ENCODE measurements at places on chromosomes 5 and 9.

- DNase-seq: no peak
Measured at GRCh38 chr9:137313956-137314560, 12.0 kb upstream of the NRARP start.

- DNase-seq: no peak
Measured at GRCh38 chr5:132291026-132291425, 3.2 kb upstream of the SLC22A4 start.

- no peak for DNase-seq
Measured at GRCh38 chr9:93949694-93950449, 5.3 kb downstream of the BARX1 start.

GRCh38 chr9:16619914-16620520 is 250.5 kb downstream of the BNC2 start:
- DNase-seq: no peak

DNA sequence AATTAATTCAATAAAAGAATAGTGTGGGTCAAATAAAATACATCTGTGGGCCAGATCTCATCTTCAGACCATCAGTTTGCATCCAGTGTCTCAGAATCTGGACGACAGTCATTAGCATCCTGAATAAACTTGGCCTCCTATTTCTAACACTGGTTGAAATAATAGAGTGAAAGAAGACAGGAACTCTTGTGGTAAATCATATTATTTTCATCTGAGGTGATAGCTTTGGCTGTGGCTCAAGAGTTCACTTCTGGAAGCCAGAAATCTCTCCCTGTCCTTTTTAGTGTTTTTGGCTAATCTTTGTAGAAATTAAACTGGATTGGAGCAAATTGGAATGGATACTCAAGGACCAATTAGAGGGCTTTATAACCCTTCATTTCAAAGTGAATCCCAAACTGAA is 63.4 kb upstream of the HMHB1 start:
- DNase-seq: no peak

DNA sequence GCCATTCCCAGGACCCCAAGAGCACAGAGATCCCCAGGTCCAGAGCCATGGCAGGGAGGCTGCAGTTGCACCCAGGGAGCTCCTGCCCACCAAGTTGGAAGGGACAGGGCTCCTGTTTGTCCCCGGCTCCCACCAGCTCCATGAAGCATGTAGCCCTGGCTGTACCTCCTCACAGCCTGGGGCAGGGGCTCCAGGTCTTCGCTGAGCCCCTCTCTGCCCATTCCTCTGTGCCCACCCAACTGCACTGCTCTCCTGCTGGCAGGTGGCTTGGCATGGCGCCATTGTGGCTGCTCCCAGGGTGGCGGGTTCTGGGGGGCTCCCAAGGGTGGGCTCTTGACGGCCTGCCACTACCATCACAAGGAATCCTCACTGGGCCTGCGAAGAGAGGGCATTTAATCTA is 197.5 kb upstream of the DAB2 start:
- no peak for DNase-seq

GRCh38 chr5:54450542-54450941 is 5.0 kb upstream of the HSPB3 start:
- no peak for DNase-seq

GRCh38 chr5:105954341-105954740 is 1716.4 kb downstream of the EFNA5 start:
- DNase-seq: no peak

- no peak for DNase-seq
Measured at GRCh38 chr9:98485706-98486105, 223.0 kb downstream of the GABBR2 start.

GRCh38 chr9:103789686-103790085 is 304.4 kb upstream of the SMC2 start:
- no peak for DNase-seq

DNA sequence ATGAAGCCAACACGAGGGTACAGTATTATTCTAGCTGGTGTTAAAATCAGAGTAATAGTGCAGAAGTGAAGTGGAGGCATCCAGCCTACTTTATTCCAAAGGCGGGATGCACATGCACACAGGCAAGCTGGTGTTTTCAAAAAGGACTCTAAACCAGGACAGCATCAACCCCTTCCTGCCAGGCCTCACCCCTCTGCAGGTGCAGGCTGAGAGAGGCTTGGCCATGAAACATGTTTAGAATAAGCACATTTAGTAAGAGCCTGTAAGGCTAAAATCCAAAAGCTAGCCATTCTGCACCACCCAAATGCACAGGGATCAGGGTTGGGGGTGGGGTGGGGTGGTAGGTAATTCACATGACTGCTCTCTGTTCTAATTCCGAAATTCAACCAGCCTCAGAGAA is 71.2 kb downstream of the SHC3 start:
- DNase-seq: no peak

DNA sequence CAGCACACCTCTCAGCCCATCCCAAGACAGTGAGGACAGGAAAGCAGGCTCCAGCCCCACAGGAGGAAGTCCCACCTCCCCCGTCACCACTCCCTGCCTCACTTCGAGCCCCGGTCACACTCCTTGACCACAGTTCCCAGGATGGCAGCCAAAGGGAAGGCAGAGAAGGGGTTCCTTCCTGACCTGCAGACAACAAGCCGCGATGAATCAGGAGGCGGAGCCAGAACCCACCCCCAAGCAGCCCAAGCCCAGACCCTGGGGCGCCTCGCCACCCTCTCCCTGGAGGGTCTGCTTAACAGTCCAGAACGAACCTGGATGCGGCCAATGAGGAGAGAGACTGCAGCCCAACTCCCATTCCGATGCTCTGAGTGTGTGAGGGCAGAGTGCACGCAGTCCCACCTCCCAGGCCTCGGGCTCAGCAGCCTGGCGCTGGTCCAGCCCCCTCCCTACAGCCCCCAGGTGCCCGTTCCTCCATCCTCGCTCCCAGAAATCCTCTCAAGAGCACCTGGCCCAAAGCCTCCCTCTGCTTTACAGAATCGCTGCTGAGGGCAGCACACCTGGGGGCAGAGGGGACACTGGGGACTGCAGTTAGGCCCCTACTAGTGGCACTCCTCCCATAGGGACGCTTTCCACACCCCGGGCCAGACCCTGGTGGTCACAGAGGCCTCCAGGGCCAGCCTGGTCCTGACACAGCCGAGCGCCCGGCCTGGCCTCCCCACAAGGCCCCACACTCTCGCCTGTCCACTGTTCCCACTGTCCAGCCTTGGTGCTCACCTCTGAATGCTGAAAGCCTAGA is 69.6 kb upstream of the LRRTM2 start:
- no peak for DNase-seq

DNA sequence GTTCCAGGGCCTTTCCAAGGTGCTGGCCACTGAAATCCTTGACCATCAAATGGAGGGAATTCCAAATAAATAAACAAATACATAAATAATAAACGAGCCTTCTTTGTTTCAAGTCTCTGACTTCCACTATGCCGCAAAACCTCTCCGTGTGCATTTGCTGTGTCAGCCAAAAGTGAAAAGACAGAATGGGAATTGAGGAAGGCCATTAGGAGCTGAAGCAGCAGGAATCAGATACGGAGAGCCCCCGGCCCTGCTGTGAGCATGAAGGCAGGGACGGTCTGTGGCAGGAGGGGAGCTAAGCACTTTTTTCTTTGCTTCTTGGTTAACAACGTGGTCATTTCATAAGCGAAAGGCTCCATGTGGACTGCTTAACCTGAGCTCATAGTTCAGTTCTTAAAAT is 26.1 kb downstream of the PLPPR1 start:
- no peak for DNase-seq

DNA sequence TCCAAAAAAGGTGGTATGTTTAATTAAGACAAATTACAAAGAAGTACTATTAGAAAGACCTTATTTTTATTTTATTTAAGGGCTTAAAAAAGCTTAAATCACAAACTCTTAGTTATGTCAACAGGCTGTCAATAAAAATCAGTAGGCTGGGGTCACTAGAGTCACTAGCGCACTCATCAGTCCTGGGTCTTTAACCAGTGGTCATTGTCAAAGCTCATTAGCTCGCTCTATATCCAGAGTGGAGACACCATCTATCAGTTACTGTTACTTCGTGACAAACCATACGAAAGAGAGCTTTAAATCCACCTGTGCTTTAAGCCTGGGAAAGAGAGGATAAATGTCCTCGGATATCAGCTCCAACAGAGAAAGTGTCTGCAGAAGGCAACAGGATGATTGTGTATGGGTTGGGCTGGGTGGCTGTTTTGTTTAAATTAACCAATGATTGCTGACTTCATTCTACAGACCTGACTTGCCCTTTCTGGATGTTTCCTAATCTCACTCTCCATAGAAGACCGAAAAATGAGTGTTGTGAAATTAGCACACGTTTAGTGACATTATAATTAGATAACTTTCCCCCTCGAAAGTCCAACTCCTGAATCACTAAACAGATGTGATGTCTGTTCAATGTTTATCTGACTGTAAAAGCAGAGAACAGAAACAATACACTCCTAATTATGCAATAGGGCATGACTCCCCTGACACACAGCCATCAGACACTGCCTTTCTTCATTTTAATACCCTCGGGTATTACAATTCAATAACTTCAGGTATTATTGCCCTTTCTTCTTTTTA is 123.6 kb upstream of the TNPO1 start:
- DNase-seq: no peak

DNA sequence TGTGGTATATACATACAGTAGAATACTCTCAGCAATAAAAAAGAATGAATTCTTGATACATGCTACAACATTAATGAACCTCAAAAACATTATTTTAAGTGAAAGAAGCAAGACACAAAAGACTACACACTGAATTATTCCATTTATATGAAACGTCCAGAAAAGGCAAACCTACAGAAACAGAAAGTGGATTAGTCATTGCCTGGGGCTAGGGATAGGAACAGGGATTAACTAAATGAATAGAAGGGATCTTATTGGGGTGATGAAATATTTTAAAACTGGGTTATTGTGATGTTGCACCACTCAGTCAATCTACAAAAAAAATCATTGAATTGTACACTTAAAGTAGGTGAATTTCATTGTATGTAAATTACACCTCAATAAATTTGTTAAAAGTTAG is 326.7 kb downstream of the PIK3R1 start:
- no peak for DNase-seq

GRCh38 chr5:67066815-67067214 is 129.8 kb downstream of the CD180 start:
- DNase-seq: no peak

DNA sequence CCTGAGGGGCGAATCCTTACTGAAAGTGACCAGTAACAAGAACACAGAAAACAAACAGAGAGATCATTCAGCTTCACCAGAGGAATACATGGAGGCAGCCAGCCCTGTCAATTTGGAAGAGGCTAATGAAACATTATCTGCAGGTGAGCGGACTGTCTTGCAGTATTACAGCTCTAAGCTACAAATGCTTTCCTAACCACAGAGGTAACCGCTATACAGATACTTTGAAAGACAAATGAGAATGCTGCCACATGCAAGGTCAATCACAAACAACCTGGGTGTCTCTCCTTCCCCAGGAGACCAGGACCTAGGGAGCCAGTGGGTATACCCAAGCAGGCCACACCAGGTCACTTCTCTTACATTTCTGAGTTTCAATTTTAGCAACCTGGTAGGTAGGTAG is 30.2 kb downstream of the EFNA5 start:
- DNase-seq: no peak

- no peak for DNase-seq
Measured at GRCh38 chr9:93136011-93136440, 2.0 kb upstream of the NINJ1 start.

- no peak for DNase-seq
Measured at GRCh38 chr5:112475747-112476365, 56.8 kb upstream of the EPB41L4A start.

DNA sequence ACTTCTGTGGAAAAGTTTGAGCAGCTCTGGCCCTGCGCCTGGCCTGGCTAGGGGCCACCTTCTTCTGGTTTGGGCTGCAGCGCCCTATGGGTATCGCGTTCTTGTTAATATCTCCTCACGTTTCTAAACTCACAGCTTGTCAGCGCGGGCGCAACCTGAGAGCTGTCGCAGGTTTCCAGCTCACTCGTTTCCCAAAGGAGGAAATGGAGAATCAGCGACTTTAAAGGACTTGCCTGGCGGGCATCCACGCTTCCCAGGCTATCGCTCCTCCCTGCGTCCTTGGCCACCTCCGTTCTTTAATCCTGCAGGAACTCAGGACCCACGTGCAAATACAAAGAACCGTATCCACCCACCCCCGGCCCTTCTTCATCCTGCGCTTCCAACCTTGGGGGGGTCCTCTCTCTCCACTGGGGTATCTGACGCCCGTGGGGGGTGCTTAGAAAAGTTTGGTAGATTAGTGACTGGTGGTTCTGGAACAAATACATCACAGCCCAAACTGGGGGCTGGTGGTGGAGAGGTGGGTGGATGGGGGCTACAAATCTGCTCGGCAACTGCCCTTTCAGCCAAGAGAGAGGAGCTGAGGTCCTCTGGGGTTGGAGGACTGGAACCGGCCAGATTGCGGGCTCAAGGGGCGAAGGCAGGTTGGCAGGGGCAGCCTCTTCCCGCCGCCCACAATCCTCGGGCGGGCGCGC is 578 bp upstream of the PSAT1 start:
- DNase-seq: peak; percentile 10

All from NCI-H1930 (cell line).